ENCODE measurements at places on chromosomes 5 and 9.
A peak's percentile ranks its signal among the peaks of the same experiment; 100 is the strongest.

- H3K4me3 ChIP-seq = no peak overlapping the region
- H3K36me3 ChIP-seq = no peaks in the 10 kb centered on the region
- no peaks in the 10 kb centered on the region for H3K27me3 ChIP-seq
- H3K27ac ChIP-seq = no peak overlapping the region
- no peaks in the 10 kb centered on the region for H3K4me1 ChIP-seq
Observed at GRCh38 chr5:28156981-28157380, 1118.6 kb upstream of the CDH9 start.

DNA sequence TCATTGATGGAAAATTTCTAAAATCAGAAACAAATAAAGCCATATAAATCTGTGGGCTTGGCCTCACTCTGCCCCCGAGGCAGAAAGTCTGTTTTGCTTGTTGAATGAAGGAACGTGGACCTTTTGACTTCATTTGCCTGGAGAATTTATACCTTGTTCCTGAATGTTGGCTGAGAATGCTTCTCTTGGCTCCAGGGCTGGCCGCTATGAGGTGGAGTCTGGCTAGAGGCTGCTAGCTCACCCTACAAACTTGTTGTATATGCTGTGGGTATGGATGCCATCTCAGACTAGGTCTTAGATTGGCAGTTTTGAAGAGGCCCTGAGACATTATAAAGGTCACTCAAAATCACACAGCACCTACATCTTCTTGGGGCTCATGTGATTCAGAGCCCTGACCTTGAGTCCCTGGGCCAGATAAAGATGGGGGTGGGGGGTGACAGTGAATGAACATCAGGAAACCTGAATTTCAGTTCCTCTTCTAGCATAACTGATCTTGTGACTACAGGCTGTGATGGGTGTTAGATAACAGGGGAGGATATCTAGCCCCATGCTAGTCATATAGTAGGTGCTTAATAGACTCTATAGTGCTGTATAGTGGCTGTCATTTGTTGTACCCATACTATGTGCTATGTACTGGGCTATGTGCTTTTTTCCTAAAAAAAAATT is 2.8 kb downstream of the GM2A start:
- no peak overlapping the region for H3K27ac ChIP-seq
- no peak overlapping the region for H3K4me3 ChIP-seq
- H3K4me1 ChIP-seq = peaks cover 10% of the 10 kb centered on the region
- peaks cover 6% of the 10 kb centered on the region for H3K36me3 ChIP-seq
- no peak for DNase-seq

DNA sequence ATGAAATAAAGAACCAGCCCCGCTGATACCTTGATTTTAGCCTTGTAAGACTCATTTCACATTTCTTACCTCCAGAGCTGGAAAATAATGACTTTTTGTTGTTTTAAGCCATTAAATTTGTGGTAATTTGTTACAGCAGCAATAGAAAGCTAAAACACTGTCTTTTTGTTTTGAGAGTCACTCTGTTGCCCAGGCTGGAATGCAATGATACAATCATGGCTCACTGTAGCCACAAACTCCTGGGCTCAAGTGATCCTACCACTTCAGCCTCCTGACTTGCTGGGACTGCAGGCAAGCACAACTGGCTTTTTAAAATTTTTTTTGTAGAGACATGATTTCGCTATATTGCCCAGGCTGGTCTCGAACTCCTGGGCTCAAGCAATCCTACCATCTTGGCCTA is 34.7 kb upstream of the MYO10 start:
- no peak for DNase-seq
- H3K27ac ChIP-seq = no peak overlapping the region
- no peak overlapping the region for H3K4me3 ChIP-seq
- H3K36me3 ChIP-seq = no peaks in the 10 kb centered on the region

GRCh38 chr5:137394380-137394779 is 104.7 kb downstream of the SPOCK1 start:
- no peaks in the 10 kb centered on the region for H3K4me1 ChIP-seq
- H3K4me3 ChIP-seq = no peak overlapping the region
- no peak for DNase-seq
- no peaks in the 10 kb centered on the region for H3K36me3 ChIP-seq
- no peak overlapping the region for H3K27ac ChIP-seq

DNA sequence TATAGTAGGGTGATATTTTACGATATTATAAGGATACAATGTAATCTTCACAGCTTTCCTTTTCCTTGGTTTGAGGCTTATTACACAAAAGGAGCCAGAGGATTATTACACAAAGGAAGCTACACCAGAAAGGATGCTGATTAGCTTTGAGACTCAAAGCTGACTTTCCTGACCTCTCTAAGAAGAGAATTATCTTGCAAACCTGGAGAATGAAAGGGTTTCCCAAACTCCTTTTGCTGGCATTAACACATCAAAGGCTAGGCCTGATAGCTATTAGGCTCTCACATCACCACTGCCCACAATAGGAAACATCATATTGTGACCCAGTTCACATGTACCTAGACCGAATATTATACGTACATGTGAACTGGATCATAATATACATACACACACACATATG is 34.2 kb upstream of the CHD1 start:
- no peak overlapping the region for H3K4me3 ChIP-seq
- no peaks in the 10 kb centered on the region for H3K36me3 ChIP-seq
- H3K27ac ChIP-seq = no peak overlapping the region
- no peak for DNase-seq
- H3K27me3 ChIP-seq = no peaks in the 10 kb centered on the region

GRCh38 chr5:142017832-142018427 is 5.1 kb upstream of the GNPDA1 start:
- peaks cover 9% of the 10 kb centered on the region for H3K27me3 ChIP-seq
- H3K27ac ChIP-seq = no peak overlapping the region
- no peaks in the 10 kb centered on the region for H3K36me3 ChIP-seq
- H3K4me3 ChIP-seq = no peak overlapping the region

- no peak for DNase-seq
- H3K4me1 ChIP-seq = no peaks in the 10 kb centered on the region
- H3K36me3 ChIP-seq = no peaks in the 10 kb centered on the region
- H3K27ac ChIP-seq = no peak overlapping the region
- no peaks in the 10 kb centered on the region for H3K27me3 ChIP-seq
Observed at GRCh38 chr5:11289733-11290132, 528.7 kb upstream of the DAP start.

GRCh38 chr9:14451949-14452348 is 138.0 kb upstream of the NFIB start:
- H3K27ac ChIP-seq = no peak overlapping the region
- H3K4me1 ChIP-seq = no peaks in the 10 kb centered on the region
- H3K36me3 ChIP-seq = no peaks in the 10 kb centered on the region
- no peak overlapping the region for H3K4me3 ChIP-seq
- no peak for DNase-seq
- H3K27me3 ChIP-seq = no peaks in the 10 kb centered on the region

- peak; percentile 21 for DNase-seq
- no peaks in the 10 kb centered on the region for H3K27me3 ChIP-seq
- no peak overlapping the region for H3K4me3 ChIP-seq
- H3K4me1 ChIP-seq = no peaks in the 10 kb centered on the region
Observed at GRCh38 chr5:14946815-14947620, 75.4 kb upstream of the ANKH start.

DNA sequence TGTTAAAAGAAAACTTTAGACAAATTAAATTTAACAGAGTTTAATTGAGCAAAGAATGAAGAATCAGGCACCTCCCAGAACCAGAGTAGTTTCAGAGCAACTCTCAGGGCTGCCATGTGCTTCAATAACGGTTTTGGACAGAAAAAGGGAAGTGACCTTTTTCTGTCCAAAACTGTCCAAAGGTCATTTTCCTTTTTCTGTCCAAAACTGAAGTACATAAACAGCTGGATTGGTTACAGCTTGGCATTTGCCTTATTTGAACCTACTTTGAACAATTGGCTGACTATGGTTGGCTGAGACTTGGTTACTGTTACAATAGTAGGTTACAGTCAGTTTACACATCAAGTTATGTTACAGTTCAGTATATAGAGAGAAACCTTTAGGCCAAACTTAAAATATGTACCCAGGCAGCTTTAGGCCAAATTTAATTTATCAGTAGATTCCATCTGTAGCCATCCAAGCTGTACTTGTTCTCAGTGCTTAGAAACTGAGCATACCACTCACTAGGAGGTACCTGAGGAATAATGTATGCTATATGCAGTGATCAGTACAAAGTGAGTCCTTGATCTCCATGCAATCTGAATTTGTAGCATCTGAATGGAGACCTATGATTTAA is 44.0 kb downstream of the C9orf85 start:
- no peak overlapping the region for H3K4me3 ChIP-seq
- H3K27ac ChIP-seq = no peak overlapping the region
- no peaks in the 10 kb centered on the region for H3K36me3 ChIP-seq
- DNase-seq = no peak

DNA sequence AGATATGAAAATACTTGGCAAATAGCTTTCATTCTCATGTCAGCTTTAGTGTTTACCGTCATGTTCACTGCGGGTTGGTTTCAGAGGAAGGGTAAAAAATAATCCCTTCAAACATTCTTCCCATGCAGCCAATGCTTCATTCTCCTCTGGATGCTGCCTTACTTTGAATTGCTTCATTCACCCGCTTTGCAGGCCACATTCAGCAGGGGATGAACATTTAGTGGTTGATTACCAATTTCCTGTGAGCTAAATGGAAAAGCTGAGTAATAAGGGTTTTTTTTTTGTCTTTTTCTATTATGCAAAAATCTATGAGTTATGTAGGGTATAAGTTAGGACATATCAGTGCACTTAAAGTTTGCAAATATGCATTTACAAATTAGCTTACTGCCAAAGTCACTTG is 96.3 kb upstream of the MEF2C start:
- H3K4me3 ChIP-seq = no peak overlapping the region
- H3K27me3 ChIP-seq = no peaks in the 10 kb centered on the region
- no peaks in the 10 kb centered on the region for H3K36me3 ChIP-seq
- H3K27ac ChIP-seq = no peak overlapping the region
- DNase-seq = no peak

DNA sequence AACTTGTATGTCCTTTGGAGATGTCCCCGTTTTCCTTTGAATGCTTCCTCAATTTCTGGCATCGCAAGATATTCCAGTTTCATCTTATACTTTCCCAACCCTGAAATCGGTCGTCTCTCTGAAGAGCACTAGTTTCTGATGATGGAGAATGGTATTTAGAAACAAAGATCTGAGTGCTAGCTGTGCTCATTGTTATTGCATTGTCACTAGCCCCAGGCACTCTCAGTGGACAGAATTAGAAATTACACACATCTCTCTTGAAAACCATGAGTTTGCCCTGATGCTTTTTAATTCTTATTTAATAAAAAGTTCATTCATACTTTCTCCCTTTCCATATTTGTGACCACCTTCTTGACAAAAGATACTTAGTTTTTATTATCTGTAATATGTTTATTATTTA is 67.7 kb downstream of the C9orf152 start:
- H3K36me3 ChIP-seq = peaks cover 22% of the 10 kb centered on the region
- DNase-seq = no peak
- H3K4me3 ChIP-seq = no peak overlapping the region
- H3K27ac ChIP-seq = no peak overlapping the region

DNA sequence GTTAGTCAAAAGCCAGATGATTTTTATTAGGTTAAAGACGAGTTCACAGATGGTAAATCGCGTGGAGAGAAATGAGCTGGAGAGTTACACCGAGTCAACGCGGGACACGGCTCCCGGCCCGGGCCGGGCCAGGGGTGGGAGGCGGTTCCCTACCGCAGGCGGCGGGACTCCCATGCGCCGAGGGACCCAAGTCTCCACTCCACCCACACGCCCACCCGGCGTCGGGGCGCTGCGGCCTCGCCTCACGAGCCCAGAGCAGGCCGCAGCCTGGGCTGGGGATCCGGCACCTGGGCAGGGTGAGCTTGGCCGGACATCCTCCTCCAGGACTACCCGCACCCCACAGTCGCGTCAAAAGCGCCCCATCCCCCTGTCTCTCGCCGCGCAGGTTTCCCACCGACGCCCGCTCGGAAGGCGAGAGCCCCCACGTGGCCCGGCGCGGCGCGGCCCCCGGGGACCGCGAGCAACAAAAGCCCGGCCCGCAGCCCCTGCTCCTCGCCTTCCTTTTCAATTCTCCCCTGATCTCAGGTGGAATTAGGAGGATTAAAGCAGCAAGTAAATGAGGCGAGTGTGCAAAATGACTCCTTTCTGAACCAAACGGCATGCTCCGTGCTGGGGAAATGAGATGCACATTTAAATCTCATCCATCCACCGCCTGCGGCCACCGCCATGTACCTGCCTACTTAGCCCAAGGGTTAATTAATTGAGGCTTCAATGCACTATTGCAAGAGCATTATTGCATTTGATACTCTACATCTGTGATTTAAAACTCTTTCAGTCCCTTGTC is 196.5 kb upstream of the TBCA start:
- no peak overlapping the region for H3K27ac ChIP-seq
- H3K36me3 ChIP-seq = no peaks in the 10 kb centered on the region
- peak overlapping the region; percentile 24 for H3K4me3 ChIP-seq
- DNase-seq = peak; percentile 43

DNA sequence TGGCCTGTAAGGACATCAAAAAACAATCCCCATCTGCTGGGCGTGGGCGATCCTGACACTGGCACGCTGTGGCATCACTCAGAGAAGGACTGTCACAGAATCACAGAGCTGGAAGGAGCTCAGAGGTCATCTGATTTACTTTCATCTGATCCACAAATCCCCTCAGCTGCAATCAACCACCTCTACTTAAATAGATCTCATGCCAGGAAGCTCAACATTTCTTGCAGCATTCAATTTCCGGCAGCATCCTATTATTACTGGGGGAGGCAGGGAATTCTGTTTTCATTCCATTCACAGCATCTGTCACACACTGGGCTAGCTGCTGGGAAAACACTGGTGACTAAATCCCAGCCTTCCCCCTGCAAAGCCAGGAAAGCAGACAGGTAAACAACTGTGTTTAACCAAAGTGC is 38.3 kb downstream of the RETREG1 start:
- no peak for DNase-seq
- H3K27ac ChIP-seq = no peak overlapping the region
- peaks cover 12% of the 10 kb centered on the region for H3K4me1 ChIP-seq
- H3K27me3 ChIP-seq = no peaks in the 10 kb centered on the region

Measured in cardiac muscle cell (in vitro differentiated cells and primary cell).